NCI-H2081 treated with DMSO at 0.1 percent for 48 hours (cell line): ENCODE measurements at places on chromosomes 5 and 9.

- DNase-seq: no peak
Observed at GRCh38 chr9:2132484-2133082, 117.4 kb downstream of the SMARCA2 start.

- DNase-seq: peak; percentile 57
Observed at GRCh38 chr9:17578911-17579793, at the start of gene SH3GL2. Gene SH3GL2 (plus strand): TSS chr9:17579066.

- DNase-seq: no peak
Observed at GRCh38 chr5:173903396-173904140, 15.4 kb downstream of the CPEB4 start.

DNA sequence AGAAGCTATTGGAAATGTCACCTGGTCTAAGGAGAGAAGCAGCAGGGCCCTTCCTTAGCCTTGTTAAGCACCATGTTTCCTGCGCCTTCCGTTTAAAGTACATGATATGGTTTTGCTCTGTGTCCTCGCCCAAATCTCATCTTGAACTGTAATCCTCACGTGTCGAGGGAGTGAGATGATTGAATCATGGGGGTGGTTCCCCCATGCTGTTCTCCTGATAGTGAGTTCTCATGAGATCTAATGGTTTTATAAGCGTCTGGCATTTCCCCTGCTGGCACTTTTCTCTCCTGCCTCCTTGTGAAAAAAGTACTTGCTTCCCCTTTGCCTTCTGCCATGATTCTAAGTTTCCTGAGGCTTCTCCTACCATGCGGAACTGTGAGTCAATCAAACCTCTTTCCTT, 49.7 kb downstream of the PRDM6 start:
- no peak for DNase-seq

DNA sequence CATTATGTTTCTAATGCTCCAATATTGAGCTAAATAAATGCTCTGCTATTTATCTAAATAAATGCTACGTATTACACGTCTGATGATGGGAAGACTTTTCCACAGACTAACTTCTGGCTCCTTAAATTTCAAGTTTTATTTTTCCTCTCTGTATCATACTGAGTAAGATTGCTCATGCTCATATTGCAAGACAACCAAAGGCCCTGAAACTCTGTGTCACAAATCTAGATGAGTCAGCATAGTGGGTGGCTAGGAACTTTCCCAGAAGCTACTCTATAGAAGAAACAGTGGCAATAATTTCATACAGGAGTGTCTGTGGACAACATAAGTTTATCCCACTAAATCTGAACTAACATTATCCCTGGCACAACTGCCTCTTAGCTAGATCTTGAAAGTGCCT, 53.0 kb upstream of the RFX3 start:
- no peak for DNase-seq

- DNase-seq: no peak
Observed at GRCh38 chr5:146962801-146963355, 84.3 kb upstream of the PPP2R2B start.

- DNase-seq: no peak
Observed at GRCh38 chr5:75052192-75053053, at the start of gene GCNT4. Gene GCNT4 (minus strand): TSS chr5:75052558. CDS start chr5:75030037, 22,521 bp downstream.

- DNase-seq: no peak
Observed at GRCh38 chr5:95731571-95732554, 727 bp downstream of the RHOBTB3 start.

GRCh38 chr5:1068204-1068894, 43.5 kb downstream of the SLC12A7 start:
- DNase-seq: no peak

GRCh38 chr5:133457439-133458355, 154.6 kb downstream of the FSTL4 start:
- no peak for DNase-seq

DNA sequence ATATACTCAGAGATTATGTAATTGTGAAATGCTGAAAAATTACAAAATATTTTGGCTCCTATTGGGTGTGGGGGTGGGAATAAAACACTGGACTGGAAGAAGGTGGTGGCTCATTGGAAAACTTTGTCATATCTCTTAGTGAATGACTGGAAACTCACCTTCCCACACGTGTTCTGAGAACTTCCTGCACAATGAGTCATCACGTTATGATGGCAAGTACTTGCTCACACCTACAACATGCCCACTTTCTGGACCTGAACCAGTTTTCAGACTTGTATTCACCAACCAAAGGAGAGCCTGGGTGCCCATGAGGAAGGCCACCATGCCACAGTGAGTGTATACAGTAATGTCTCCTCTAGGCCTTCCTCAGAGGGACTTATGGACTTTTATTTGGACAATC, 294.8 kb downstream of the ASTN2 start:
- no peak for DNase-seq

DNA sequence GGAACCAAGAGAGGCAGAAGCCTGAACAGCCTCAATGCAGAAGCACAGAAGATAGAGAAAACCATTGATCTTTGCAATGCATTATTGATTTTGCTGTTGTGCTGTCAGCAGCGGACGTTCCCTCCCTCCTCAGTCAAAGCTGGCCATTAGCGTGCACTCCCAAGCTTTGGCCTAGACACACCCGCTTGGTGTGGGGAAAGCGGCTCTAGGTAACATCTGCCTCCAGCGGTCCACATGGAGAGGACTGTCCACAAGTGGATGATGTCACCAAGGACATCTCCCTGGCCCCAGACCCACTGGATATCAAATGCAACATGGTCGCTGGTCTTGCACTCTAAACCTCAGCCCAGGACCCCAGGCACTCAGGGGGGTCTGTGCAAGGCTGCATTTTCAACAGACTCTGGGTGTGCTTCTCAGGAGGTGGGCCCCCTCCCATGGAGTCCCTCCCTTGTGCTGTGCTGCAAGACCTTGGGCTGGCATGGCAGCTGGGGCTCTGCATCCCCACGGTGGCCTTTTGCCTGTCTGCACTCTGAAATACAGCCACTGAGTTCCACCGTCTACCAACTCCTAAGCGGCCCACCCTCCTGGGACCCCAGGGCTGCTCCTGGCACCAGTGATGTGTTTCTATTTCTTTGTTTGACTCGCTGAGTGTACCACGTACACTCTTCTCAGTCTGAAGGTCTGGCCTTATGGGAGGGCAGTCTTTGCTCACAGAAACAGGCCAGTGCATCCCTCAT, 1.9 kb downstream of the SEMA4D start:
- DNase-seq: no peak

- DNase-seq: no peak
Observed at GRCh38 chr9:93020771-93021670, 37.5 kb upstream of the SUSD3 start.

DNA sequence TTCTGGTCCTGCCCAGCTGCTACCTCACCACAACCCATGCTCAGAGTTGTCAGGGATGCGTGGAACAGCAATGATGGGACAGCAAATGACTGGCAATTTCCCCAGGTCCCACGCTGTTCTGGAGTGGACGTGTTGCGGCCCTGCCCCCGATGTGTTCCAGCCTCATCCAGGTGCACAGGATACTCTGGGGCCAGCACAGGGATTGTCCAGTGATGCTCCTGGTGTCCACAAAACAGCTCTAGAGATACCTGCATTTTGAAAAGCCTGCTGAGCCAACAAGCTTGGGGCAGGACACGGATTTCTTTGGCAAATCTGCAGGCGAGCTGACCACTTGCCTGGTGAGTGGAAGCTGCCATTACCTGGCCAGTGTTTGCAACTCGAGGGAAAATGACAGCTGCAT, 88.7 kb downstream of the ANKRD33B start:
- no peak for DNase-seq

GRCh38 chr5:171989946-171990712, 16.3 kb downstream of the FBXW11 start:
- DNase-seq: no peak

DNA sequence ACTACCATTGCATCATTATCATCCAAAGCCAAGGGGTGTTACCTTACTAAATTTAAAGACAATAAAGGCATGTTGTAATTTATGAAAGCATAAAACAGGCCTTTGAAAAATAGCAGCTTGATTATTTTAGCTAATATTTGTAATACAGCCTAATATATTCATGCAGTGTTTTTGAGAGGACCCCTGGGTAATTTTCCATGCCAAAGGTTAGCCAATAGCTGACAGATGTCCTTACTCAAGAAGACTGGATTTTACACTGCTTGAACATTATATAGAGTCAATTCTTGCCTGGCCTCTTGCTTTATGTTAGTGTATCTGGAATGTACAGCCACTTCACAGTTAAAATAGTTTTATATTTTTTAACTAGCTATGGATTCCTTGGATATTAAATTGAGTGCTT, 337.8 kb upstream of the PAPPA start:
- DNase-seq: no peak

GRCh38 chr5:122967625-122968024, 68.9 kb downstream of the PPIC start:
- DNase-seq: no peak

GRCh38 chr9:70563431-70564204, 149.2 kb upstream of the KLF9 start:
- no peak for DNase-seq

GRCh38 chr5:167730121-167730520, 561.3 kb upstream of the WWC1 start:
- no peak for DNase-seq

DNA sequence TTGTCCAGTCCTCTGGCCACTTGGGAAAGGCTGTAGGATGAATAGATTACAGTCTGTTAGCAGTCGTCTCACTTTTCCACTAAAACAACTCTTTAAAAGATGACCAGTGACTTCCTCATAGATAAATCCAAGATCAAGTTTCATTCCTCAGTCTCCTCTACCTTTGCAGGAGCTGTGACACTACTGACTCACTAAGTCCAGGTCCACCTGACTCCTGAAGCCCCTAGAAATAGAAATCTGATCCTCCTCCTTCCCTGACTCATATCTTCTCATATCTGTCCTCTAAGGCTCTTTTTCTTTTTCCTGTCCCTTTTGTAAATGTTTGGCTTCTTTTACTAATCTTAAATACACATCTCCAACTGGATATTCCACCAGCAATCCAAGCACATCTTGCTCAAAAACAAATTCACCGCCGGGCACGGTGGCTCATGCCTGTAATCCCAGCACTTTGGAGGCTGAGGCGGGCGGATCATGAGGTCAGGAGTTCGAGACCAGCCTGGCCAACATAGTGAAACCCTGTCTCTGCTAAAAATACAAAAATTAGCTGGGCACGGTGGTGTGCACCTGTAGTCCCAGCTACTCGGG, 2.6 kb downstream of the CCDC125 start:
- DNase-seq: no peak

DNA sequence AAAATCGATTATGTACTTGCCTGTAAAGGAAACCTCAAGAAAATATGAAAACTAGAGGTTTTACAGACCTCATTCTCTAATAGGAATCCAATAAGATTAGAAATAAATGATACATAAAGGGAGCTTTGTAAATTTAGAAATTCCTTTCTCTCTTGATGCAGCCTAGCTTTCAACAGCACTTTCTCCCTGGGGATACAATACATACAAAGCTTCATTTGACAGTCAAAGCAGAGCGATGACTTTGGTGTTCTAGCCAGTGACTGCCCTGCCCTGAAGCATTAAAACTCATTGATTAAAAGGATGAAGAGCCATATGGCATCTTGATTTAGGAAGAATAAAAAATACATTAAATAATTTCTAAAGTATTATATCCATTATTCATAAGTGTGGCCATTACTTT, 46.3 kb upstream of the GLIS3 start:
- DNase-seq: no peak

DNA sequence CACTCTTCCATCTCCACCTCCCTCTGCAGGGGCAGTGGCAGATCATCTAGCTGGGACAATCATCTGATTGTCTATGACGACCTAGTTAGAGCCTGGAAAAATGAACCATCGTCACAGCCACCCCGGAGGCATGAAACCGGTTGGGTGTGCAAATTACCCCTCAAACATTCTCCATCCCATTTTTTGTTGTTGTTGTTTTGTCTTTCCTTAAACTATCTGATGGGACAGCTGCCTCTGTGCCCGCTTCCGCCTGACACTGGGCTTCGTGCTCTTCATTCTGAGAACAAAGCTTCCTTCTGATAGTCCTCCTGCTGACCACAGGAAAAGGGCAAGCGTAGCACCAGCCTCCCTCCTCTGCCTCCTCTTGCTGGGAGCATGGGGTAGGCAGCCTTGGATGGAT, 7.0 kb upstream of the NDST1 start:
- no peak for DNase-seq

DNA sequence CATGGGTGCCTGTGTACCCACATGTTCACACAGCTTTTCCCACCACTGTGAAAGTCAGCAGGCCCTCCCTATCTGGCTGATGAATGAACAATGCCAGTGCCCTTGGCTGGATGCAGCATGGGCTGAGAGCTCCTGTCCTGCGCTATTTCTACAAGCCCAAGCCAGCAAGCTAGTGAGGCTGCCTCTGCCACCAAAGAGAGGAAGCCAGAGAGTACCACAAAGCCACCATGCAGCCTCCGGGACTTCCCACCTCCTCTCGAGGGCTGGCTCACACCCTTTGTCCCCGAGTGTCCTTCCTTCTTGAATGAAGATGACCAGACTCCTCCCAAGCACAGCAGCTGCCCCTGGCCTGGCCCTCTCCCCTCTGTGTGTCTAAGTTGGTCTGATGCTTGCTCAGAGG, 76.5 kb downstream of the SH3PXD2B start:
- DNase-seq: no peak

DNA sequence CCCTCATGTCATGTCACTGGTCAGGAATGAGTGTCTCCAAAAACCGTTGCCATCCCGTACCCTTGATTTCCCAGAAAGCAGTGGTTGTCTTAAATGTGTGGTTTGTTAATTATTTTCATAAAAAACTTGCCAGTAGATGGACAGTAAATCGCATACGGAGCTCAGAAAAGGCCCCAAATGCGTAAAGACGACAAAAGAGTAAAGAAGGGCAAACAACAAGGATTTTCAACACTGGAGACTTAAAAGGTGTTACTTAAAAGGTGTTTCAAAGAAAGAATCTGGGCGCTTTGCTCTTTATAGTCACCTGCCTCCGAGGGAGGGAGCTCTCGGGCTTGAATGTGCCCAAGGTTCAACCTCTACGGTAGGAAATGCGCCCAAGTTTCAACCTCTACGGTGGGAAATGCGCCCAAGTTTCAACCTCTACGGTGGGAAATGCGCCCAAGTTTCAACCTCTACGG, 734 bp downstream of the KIF27 start:
- DNase-seq: peak; percentile 45

- no peak for DNase-seq
Observed at GRCh38 chr5:150131978-150132694, 23.5 kb downstream of the PDGFRB start.

DNA sequence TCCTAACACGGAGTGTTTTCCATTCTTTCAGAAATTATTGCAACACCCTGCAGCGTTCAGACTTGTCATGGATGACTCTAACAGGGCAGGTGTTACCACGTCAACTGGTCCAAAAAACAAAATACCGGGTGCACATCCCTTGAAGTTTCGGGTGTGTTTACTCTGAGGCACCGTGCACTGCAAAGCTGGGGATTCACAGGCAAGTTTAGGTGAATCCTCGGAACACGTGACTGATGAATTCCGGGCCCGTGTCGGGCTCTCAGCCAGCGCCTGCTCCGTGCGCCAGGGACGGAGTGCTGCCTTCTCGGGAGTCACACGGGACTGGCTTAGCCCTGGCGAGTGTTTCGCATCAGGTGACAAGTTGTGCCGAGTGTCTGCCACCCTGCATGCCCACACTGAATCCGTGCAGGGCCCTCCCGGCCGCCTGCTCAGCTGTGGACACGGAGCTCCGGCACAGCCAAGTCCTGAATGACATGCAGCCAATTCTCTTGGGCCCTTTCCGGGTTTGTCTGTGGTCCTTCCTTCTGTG, 66.0 kb upstream of the IRX4 start:
- no peak for DNase-seq
